ENCODE measurements at places on chromosomes 16 and 17.

GRCh38 chr16:11413907-11414595 lies 68.8 kb downstream of the RMI2 start:
- DNase-seq: no peak

DNA sequence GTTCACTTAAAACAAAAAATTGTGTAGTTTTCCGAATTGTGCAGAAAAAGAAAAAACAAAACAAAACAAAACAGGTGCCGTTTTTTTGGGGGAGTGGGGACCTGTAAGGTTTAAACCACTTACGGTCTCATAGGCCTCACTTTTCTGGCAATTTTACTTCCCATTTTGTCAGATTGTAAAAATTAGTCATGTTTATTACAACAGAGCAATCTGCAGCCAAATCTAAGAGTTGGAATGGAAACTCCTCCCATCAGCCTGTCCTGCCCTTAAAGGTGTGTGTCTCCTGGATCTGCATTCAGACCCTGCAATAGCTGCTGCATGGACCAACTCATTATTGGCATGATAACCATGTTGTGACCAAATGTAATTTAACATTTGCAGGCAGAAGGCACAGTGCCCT lies 8.2 kb upstream of the SALL1 start:
- no peak for DNase-seq

GRCh38 chr17:13728781-13729180 lies 127.1 kb upstream of the HS3ST3A1 start:
- DNase-seq: no peak

- DNase-seq: no peak
Measured at GRCh38 chr16:73949574-73950320, 346.9 kb upstream of the PSMD7 start.

DNA sequence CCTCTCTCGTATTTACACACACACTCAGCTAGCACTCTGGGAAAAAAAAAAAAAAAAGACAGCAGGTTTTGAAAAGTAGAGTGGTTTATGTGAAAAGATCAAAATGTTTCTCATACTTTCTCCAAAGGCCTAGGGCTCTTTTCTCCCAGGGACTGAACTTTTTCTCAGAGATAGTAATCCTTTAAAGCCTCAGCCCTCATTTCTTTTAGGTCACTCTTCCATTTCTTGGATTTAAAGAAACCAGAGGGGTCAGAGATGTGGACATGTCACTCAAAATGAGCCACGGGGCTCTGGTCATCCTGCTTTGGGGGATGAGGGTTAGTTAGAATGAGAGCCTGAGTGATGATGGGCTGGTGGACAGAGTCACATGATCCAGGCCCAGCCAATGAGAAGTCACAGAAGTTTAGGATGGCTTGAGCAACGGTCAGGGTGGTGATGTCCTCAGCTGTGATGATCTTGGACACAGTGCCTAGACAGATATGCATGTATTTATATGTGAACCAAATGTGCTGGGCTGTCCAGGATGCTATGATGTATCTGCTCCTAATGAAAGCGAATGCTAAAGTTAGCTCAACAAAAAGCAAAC lies 33.7 kb upstream of the AXIN2 start:
- DNase-seq: no peak

GRCh38 chr16:81879625-81880024 lies 100.5 kb downstream of the PLCG2 start:
- no peak for DNase-seq

DNA sequence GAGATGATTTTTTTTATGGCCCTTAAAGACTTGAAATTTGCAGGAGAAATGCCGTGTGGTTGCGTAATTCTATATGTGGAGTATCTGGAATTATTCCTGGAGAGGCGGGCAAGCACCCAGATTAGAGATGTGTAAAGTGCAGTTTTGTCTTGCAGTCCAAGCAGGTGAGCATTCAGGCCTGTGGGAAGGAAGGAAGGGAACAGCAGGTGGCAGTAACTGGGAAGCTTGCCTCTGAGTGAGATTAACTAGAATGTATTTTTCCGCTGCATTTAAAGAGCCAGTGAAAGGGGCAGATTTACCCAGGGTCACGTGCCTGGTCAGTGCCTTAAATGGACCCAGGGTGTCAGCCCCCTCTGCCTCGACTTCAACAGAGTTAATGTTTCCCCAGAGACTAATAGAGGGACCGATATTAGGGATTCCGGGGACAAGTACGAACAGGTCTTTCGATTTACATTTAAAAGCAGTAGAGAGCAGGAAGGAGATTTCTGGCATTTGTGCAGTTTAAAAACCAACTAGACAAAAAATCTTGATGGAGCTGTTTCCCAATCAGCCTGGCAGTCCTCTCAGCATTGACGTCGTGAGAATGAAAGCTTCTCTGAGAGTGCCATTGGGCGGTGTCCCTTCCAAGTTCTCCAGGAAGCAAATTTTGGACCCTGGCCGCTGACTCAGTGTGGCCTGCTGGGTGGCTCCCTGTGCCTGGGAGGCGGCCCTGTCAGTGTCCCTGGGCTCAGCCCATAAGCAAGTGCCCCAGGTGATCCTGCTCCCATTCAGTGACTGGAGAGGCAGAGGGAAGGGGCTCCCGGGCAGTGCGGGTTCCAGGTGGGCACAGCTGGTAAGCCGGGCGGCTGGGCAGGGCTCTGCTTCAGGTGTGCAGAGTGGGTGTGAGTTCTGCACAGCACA lies 38.2 kb downstream of the KSR1 start:
- no peak for DNase-seq

DNA sequence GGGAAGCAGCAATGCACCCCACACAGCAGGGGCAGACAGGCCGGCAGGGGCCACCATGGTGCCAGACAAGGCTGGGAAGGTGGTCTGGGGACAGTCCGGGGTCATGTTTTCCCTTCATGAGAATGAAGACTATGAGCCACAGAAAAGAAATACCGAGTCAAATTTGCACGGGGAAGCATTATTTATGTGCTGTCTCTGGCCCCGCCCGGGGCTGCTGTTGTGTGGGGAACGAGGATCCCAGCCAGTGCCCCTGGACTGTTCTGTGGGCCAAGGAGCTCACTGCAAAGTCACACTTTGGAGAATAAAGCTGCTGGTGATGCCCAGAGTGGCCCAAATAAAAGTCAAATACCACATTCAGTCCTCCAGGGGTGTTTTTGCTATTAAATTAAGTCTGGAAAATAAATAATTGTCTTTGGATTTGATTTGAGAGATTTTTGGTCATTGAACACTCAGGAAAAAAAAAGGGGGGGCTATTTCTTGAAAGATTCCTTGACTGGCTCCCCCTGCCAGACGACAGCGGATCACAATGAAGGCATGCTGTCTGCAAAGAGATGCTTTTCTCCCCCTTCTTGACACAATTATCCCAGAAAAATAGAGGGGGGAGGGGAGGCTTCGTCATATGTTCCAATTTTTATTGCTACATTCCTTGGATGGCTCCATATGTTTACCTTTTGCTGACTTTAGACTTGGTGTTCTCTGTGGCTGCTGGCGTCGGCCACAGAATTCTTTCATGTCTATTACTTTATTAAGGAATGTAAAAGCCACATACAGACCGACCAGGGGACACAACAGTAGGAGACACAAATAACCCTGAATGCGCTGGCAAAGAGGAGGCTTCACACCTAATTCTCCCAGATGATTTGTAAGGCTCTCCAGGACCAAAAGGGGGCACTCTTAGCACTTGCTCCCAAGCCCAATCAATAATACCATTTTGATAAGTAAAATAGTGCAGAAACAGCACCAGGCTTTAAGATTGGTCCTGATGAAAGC lies 27.1 kb upstream of the ANKFN1 start:
- DNase-seq: no peak

DNA sequence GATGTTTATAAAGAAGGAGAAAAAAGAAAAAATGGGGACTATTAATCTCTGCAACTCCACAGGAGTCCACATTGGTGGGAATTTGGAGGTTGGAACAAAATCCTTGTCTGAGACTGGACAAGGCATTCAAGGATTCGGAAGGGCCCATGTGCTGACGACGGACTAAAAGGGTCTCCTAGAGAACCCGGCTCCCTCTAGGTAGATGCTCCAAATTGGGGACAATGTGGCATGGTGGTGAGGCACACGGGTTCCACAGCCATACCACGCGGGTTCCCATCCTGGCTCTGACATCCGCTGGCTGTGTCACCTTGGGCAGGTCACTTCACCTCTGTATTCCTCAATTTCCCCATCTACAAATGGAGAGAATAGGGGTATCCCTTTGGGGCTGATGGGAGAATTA lies 227.4 kb downstream of the C16orf78 start:
- no peak for DNase-seq

- no peak for DNase-seq
Measured at GRCh38 chr17:63991611-63992010, 6.5 kb upstream of the PRR29 start.

Measured in stimulated activated naive CD4-positive, alpha-beta T cell treated with Interleukin-2 at 50 U/mL for 16 hours (primary cell).